Dorsolateral prefrontal cortex (tissue), 122 donors: ENCODE measurements at places on chromosomes 2 and 18.

DNA sequence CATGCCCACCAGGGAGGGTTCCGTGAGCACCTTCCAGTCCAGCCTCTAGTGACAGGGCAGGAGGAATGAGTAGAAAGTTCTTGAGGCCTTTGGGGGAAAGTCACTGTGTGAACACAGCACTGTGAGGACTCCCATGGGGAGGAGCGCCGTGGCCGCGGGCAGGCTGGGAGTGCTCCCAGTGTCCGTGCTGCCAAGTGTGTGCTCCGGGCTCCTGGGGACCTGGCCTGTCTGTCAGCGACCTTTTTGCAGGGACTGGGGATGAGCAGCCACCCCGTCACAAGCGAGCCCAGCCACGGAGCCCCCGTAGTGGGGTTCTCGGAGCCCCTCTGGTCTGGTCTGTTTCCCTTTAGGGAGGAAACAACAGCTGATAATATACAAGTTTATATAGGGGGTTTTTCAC is 36.8 kb downstream of the PDIA6 start:
- DNase-seq, result no peak

DNA sequence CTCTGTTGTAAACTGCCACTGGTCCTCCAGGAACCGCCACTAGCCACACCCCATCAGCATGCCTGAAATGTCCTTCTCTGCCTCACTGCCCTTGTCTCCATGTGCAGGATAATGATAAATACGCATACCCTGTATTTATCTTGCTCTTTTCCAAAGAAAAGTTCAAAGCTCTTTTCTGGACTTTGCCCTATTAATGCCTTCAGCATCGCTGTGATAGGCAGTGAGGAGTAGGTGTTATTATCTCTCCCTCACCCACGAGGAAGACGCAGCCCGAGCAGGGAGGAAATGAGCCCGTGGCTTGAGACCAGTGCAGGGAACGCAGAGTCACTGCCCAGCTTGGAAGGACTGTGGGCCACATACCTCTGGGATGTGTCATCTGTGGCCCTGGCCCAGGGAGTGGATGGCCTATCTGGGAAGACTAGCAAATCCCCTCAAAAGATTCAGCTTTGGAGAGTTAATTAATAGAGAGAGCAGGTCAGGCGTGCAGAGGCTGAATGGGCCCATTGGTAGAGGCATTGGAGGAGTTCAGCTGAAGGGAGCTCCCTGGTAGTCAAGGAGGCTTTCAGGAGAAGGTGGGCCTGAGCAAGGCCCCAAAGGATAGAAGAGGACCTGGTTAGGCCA is 39.5 kb upstream of the MCFD2 start:
- DNase-seq, result no peak

- no peak for DNase-seq
These were observed 64.5 kb downstream of the LYPD6 start for GRCh38 chr2:149394864-149395263.

DNA sequence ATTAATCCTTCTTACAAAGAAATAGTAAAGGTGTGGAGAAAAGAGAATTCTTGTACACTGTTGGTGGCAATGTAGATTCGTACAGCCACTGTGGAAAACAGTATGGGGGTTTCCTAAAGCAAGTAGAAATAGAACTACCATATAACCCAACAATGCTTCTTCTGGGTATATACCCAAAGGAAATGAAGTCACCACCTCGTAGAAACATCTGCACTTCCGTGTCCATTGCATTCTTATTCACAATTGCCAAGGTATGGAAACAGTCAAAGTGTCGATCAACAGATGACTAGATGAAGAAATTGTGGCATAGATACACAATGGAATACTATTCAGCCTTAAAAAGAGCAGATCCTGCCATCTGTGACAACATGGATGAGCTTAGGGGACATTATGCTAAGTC is 93.4 kb upstream of the TGIF1 start:
- DNase-seq, result no peak

- DNase-seq, result no peak
These were observed 21.7 kb downstream of the ARHGAP28 start for GRCh38 chr18:6751222-6751621.

GRCh38 chr18:47594621-47595086 is 335.8 kb downstream of the SMAD2 start:
- peak; percentile 54 for DNase-seq

- DNase-seq, result no peak
These were observed 104.9 kb upstream of the LHCGR start for GRCh38 chr2:48860380-48860779.

GRCh38 chr2:233210843-233211547 is 40.5 kb upstream of the ATG16L1 start:
- DNase-seq, result no peak

- no peak for DNase-seq
These were observed 95.4 kb downstream of the AAK1 start for GRCh38 chr2:69547984-69548715.

DNA sequence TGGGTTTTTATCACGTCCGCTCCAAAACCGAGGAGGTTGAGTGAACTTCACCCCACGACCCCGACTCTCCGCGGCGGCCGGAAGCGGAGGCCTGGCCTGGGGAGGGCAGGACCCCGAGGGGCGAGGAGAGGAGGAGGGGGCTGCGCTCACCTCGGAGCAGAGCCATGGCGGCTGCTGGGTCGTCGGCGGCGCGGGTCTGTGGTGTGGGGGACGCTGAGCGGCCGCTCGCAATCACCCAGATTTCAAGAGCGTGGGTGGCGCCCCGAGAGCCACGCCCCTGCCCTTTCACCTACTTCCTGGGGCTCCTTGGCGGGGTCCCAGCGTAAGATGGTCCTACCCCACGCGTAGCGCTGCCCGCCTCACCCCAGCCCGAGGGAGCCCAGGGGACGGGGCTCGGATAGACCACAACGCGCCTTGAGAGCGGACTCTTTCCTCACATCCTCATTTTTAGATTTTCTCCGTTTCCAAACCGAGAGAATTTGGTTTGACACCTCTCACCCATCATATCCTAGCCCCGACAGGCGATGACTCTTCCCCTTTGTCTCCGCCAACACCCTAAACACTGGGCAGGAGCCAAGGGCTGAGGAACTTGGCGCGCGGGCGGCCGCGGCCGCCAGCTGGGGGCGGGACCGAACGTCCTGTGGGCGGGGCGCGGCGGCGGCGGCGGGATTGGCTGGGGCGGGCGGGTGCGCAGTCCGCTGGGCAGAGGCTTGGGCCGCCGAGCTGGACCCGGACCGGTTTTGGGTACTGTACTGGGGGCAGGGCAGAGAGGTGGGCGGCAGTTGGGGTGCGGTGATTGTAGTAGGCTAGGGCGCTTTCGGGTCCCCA is at the start of gene ACAA2:
ACAA2 (minus strand) TSS at position 215 of the 828 bp plus-strand sequence; CDS start at position 166, 49 bp downstream.
- peak; percentile 89 for DNase-seq

GRCh38 chr2:158716921-158717320 is 78.2 kb upstream of the DAPL1 start:
- no peak for DNase-seq

DNA sequence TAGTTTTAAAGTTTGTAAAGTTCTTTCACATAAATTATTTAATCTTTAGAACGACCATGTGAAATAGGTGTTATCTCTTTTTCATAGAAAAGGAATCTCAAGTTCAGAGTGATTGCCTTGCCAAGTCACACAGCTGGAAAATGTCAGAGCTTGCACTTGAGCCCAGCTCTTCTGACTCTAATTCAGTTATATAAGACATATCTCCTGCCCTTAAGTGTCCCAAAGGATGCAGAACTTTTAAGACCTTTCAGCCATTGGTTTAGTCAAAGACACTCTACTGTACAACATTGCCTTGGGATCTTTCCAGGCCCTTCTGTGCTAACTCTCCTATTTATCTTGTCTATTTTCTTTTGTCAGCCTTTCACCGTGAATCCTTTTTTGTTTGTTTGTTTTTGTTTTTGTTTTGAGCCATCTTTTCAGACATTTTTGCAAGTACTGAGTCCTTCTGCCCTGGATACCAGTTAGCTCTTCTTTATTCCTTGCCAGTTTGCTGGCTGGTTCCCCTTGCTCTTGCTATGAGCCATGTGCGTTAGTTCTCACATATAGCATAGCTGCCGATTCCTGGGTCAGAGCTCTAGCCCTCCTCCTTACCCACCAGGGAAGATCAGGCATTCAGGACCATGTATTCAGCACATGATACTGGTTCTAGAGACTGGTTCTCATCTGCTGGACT is 160.0 kb upstream of the MYO3B start:
- DNase-seq, result no peak

DNA sequence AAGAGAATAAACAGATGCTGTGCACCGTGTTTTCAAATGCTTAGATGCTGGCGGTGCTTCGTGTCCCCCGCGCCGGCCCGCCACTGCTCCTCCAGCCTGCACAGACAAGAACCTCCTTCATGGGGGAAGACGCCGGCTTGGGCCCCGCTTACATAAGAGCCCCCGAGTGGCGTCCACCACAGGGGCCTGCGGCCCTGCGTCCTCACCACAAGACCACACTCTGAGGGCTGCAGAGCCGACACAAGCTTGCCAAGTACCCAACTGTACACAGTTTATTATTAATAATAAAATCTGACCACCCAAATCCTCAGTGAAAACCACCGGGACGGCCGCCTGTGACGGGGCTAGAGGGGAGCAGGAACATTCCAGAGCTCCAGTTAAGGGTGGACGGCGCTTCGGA is 232.2 kb downstream of the HDAC4 start:
- DNase-seq, result peak; percentile 28

DNA sequence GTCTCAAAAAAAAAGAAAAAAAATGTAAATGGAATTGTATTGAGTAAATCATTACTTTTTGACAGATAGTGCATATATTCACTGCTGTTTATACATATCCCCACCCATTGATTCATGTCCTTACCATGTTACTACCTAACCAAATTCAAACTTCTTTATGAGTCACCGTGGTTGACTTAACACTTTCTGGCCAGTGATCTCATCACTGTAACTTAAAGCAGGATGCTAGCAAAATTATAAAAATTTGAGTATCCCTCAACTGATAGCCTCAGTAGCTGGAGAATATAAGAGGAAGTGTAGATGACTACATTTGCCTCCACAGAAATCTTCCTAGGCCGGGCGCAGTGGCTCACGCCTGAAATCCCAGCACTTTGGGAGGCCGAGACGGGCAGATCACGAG is 13.4 kb downstream of the CNOT9 start:
- DNase-seq, result no peak

DNA sequence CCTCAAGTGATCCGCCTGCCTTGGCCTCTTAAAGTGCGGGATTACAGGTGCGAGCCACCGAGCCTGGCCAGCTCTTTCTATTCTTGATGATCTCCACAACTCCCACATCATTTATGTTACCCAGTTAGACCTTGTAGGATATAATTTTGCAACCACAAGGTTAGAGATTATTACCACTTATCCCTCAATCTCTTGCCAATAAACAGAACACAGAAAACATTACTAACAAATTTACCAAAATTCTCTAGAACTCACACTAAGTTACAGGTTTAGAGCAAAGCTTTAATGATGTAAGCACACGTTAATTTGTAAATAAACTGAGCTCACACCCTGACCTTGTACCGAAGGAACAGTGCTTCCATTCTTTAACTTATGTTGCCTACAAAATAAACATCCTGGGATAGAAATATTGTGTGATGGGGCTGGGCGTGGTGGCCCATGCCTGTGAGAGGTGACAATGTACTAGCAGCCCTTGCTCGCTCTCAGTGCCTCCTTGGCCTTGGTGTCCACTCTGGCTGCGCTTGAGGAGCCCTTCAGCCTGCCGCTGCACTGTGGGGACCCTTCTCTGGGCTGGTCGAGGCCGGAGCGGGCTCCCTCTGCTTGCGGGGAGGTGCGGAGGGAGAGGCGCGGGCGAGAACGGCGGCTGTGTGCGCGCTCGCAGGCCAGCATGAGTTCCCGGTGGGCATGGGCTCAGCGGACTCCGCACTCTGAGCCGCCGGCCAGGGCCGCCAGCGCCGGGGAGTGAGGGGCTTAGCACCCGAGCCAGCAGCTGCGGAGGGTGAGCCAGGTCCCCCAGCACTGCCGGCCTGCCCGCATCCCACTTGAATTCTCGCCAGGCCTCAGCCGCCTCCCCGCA is 42.1 kb upstream of the ITSN2 start:
- DNase-seq, result peak; percentile 17

- no peak for DNase-seq
These were observed 38.7 kb downstream of the MSTN start for GRCh38 chr2:190023860-190024259.

DNA sequence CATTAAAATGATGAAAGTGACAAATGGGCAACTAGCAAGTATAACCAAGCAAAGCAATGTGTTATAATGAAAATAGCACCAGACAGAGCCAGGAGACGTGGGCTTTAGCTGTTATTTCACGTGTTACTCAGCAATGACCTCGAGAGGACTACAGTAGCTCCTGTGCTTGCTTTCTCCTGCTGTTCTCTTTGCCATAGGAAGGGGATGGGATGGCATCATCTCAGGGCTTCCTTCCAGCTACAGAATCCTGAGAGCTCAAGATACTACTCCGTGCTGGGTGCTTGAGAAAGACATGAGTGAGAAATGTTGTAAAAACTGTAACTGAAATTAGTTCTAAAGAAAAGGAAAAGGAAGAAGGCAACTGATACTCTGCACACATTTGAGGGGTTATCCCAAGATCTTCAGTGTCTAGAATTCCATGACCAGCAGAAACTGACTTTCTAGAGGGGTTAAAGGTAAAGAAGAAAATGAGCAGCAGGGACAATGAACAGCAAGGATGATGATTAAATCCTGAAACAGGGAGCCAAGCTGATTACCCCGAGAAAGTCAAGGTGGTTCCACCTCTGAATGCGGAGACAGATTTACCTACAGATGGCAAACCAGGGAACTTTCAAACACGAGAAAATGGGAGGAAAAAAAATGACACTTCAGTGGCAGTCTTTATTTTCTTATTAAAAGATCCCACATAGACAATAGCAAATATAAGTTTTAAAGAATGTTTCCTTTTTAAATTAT is 33.4 kb downstream of the GAREM1 start:
- no peak for DNase-seq

GRCh38 chr2:213150315-213151097 is 906 bp downstream of the IKZF2 start:
- no peak for DNase-seq

DNA sequence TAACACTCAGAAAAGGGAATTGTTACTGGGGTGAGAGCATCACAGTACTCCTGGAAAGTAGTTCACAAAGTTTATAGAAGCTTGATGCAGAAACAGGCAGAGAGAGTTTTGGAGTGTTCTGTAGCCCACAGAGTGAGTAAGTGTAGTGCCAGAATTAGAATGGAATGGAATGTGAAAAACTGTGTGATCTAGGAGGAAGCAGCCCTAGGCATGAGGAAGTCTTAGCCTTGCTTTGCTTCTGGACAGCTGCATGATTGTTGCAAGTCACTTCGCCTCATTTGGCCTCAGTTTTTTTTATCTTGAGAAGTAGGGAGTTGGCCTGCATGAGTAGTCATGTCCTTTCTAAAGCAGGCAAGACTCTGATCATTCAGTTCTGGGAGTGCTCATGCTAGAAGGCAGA is 10.9 kb downstream of the SERPINB12 start:
- no peak for DNase-seq

- no peak for DNase-seq
These were observed 7.4 kb downstream of the MYO3B start for GRCh38 chr2:170185319-170185718.

GRCh38 chr2:120886534-120887319 is 151.1 kb downstream of the GLI2 start:
- no peak for DNase-seq

GRCh38 chr2:205698286-205699268 is 16.3 kb downstream of the NRP2 start:
- DNase-seq, result no peak

GRCh38 chr18:32339045-32339444 is 131.6 kb downstream of the GAREM1 start:
- DNase-seq, result no peak
